ENCODE measurements at places on chromosomes 1 and 21.

GRCh38 chr1:198491596-198491995 is 48.9 kb downstream of the ATP6V1G3 start:
- DNase-seq = no peak

GRCh38 chr1:24981631-24982005 is 51.5 kb upstream of the RUNX3 start:
- no peak for DNase-seq

DNA sequence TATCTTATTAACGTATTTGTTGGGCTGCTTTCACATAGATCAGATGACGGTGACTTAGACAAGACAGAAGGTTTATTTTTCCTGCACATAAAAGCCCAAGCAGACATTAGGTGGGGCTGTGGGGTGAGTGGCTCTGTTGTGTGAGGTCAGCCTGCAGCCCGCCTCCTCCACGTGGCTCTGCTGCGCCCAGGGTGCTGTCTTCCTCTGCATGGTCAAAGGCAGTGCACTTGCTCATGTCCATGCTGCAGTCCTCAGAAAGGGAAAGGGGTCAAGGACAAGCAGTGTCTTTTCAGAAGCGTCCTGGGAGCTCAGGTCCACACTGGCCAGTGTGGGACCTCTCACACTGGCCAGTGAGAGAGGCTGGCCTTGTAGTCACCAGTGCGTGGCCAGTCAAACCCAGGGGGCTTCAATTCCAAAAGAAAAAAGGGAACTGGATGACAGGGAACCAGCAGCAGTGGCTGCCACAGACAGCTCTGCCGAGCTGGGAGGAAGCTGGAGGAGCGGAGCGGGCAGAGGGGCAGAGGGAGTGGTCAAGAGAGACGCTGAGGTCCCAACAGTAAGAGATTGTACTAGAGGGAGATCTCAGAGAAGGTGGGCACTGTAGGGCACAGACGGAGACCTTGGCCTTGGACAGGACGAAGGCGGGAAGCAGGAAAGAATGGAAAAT is 35.9 kb upstream of the SLC45A1 start:
- no peak for DNase-seq

DNA sequence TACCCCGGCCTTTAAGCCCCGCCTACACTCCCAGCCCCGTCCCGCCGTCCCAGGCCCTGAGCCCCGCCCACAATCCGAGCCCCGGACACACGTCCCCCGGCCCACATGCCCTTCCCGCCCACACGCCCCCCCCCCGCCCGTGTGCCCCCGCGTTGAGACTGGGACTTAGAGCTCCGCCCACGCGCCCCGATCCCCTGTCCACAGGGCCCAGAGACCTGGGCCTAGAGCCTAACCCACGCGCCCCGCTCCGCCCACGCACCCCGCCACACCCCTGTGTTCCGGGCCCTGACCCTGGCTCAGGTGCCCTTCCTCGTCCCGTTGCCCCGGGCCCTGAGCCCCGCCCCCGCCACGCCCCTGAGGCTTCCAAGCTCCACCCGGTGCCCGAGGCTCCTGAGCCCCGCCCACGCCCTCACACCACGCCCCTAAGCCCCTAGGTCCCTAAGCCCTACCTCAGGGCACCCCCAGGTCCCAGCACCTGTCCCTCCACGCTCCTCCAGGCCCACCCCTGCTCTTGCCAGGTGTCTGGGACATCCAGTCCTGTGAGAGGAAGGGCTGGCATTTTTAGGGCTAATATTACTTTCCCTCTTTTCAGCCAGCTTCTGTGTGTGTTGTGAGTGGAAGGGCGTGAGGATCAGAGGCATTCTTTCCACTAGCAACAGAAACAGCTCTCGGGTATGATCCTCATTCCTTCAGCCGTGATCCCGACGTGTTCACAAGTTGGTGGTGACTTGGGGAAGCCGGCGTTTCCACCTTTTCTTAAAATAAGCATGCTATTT is 552 bp upstream of the GPR157 start:
- DNase-seq = peak; percentile 82

DNA sequence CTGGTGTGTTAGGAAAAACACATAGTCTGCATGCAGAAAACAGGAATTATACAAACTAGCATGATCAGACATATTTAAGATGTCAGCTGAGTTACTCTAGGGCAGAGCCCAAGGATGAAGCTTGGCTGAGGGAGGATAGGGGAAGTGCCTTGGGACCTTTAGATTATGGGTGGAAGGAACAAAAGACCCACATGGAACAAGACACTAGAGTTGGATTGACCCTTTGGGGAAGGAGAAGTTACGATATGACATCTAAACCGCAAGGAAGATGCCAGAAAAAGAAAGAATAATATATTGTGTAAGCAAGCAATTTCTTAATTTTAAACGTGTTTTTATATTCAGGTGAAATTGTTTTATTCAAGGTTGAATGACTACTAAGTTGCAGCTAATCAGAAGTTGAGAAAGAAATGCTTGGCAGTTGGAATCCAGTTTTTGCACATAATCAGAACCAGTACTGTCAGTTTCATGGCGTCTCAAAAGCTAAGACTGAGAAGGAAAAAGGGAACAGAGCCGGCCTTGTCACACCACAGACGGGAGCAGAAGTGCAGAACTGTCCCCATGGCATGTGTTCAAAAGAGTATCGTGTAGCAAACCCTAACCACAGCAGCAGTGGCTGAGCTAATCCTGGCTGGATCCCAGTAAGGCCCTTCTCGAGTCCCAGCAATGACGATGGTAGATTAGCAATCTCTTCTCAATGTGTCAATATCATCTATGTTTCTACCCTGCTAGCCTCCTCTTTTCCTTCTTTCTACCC is 31.2 kb upstream of the IFNAR2 start:
- DNase-seq = no peak

GRCh38 chr1:21351901-21352300 is 61.6 kb upstream of the ECE1 start:
- no peak for DNase-seq

DNA sequence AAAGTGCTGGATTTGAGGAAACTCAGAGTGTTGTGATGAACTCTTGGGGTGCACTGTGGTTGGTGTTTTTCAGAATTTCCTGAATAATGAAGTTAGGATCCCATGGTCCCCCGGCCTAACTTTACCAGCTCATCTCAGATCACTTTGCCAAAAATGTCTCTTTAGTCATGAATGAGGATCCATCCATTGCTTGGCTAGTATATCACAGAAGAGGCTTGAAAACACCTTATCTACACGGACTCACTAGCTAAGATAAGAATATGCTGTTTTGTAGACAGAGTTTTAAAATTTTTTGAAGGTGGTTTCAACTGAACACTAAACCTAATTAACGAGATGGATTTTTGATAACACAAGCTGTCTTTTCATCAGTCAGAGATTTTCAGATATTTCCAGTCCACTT is 53.8 kb downstream of the IVNS1ABP start:
- DNase-seq = no peak

DNA sequence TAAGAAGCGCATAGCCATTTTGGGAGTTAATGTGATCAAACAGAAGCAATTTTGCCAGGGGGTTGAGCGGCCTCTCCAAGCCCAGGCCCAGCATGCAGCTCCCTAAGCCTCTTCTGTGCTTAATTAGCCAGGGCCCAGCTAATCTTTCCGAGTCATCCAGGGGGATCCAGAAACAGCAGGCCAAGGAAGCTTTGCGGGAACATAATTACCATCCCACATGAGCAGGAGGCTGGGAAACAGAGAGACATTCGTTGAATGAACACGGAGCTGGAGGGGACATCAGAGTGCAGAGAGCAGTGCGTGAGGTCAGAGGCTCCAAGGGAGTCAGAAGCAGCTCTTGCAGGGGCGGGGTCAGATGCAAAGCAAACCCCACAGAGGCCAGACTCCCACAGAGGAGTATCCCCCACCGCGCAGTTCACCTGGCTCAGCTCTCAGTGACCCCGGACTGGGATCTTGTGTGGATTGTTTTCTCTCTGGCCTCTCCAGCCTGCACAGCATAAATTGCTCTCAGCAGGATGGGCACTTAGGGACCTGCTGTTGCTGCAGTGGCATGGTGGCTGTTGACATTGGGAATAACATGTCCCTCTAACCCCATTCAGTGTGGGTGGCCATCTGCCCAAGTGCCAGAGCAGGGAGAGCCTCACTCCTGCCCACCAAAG is 657.4 kb downstream of the AJAP1 start:
- DNase-seq = no peak

- DNase-seq = no peak
These were observed 3.7 kb upstream of the QSOX1 start for GRCh38 chr1:180150982-180151381.

DNA sequence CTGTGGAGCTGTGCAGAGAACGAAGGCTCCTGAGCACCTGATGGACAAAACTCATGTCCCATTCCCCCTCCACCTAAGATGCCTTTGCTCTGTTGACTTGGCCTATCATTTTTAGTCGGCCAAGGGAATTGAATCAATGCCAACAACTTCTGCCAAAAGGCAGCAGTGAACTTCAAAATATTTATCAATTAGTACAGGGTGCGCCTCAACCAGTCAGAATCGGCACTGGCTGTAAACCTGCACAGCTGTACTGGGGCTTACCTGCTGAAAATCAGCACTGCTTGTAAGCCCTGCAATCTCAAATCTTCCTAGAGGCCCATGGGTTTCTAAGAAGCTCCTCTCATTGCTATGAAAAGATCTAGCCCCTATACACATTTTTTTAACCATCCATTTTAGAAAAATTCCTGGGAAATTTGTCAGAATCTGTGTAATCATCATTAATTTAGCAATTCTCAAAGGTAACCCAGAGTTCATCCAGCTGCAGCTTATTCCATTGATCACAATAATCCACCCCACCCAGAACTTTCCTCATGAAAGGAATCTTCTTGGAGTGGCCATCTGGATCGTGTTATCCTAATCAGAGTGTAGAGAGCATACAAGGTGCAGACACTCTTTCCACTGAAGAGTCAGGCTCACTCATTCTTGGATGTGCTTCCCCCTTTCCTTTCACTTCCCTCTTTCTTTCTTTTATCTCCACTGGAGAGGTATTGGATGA is 40.2 kb downstream of the ADAMTS1 start:
- no peak for DNase-seq

DNA sequence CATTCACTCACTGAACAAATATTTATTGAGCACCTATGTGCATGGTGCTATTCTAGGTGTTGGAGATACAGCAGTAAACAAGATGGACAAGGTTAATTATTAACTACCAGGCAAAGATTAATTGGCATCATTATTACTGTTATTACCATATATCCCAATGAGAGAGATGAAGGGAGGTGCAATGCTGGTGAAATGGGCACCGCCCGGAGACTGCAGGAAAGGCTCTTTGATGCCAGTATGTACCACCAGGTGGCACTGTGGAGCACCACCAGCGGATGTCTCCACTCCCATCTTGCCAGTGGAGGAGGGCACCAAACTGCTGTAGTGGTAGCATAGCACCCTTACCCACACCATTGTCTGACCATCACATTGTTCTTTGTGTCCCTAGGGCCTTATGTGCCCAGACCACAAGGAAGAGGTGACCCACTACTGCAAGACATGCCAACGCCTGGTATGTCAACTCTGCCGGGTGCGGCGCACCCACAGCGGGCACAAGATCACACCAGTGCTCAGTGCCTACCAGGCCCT is 3.0 kb downstream of the TRIM46 start:
- peak; percentile 90 for DNase-seq

- no peak for DNase-seq
These were observed 362.2 kb downstream of the ZP4 start for GRCh38 chr1:237528545-237528944.

- DNase-seq = no peak
These were observed 333.8 kb upstream of the PTBP2 start for GRCh38 chr1:96387785-96388184.

GRCh38 chr1:33660956-33661355 is 188.5 kb downstream of the ZSCAN20 start:
- DNase-seq = no peak
